ENCODE measurements at places on chromosomes 11 and 22. TPM values are rescaled to one million over a fixed set of nuclear protein-coding genes. Genes with fewer than 3 reads are reported as not detected.

DNA sequence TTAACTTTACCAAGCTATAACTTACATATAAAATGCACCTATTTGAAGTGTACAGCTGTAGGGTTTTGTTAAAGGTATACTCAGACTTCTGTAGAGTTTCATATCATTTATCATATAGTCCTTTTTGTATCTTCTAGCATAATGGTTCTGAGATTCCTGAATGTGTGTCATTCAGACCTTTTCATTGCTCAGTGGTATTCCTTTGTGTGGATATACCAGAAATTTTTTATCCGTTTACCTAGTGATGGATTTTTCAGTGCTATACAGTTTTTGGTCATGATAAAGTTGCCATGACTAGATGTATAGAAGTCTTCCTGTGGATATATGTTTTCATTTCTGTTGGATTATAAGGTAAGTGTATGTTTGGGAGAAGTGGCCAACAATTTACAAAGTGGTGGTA is 6.3 kb upstream of the PITPNB start:
- peaks cover 1% of the 10 kb centered on the region for H3K4me1 ChIP-seq
- no peaks in the 10 kb centered on the region for H3K27me3 ChIP-seq
- H3K27ac ChIP-seq, result no peak overlapping the region
- DNase-seq, result no peak
- no peak overlapping the region for H3K4me3 ChIP-seq
- peaks cover 4% of the 10 kb centered on the region for H3K36me3 ChIP-seq

DNA sequence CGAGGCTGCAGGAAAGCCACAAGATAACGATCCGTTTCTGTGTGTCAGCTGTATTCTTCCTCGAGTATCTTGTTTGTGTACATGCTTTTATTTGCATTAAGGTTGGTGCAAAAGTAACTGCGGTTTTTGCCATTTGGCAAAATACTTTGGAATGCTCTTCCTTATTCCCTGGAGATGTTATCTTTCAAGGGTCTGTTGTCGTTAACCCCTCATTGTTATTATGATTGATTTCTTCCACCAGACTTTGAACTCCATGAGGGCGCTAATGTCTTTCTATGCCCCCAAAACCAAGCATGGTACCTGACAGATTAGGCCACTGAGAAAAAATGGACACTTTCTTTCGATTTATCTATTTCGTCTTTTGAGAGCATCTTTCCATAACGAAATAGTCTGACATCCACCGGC is 563 bp upstream of the PSMA1 start:
- peak overlapping the region; percentile 74 for H3K4me3 ChIP-seq
- peak overlapping the region; percentile 81 for H3K27ac ChIP-seq
- H3K4me1 ChIP-seq, result peaks cover 14% of the 10 kb centered on the region
- no peak for DNase-seq

GRCh38 chr11:26473216-26474194 is 98.6 kb downstream of the MUC15 start:
- no peaks in the 10 kb centered on the region for H3K27me3 ChIP-seq
- H3K4me3 ChIP-seq, result no peak overlapping the region
- H3K4me1 ChIP-seq, result no peaks in the 10 kb centered on the region
- H3K27ac ChIP-seq, result no peak overlapping the region
- DNase-seq, result no peak

- H3K36me3 ChIP-seq, result no peaks in the 10 kb centered on the region
- no peak for DNase-seq
These were observed 48.4 kb upstream of the MICAL2 start for GRCh38 chr11:12061851-12062560.

- no peak for DNase-seq
- H3K27me3 ChIP-seq, result no peaks in the 10 kb centered on the region
- H3K27ac ChIP-seq, result no peak overlapping the region
- no peaks in the 10 kb centered on the region for H3K4me1 ChIP-seq
- no peaks in the 10 kb centered on the region for H3K36me3 ChIP-seq
These were observed 1431.7 kb downstream of the LRRC4C start for GRCh38 chr11:40027720-40028119.

- H3K27me3 ChIP-seq, result no peaks in the 10 kb centered on the region
- no peaks in the 10 kb centered on the region for H3K4me1 ChIP-seq
- no peak for DNase-seq
- H3K27ac ChIP-seq, result no peak overlapping the region
These were observed 66.9 kb downstream of the ALX4 start for GRCh38 chr11:44243086-44243485.

DNA sequence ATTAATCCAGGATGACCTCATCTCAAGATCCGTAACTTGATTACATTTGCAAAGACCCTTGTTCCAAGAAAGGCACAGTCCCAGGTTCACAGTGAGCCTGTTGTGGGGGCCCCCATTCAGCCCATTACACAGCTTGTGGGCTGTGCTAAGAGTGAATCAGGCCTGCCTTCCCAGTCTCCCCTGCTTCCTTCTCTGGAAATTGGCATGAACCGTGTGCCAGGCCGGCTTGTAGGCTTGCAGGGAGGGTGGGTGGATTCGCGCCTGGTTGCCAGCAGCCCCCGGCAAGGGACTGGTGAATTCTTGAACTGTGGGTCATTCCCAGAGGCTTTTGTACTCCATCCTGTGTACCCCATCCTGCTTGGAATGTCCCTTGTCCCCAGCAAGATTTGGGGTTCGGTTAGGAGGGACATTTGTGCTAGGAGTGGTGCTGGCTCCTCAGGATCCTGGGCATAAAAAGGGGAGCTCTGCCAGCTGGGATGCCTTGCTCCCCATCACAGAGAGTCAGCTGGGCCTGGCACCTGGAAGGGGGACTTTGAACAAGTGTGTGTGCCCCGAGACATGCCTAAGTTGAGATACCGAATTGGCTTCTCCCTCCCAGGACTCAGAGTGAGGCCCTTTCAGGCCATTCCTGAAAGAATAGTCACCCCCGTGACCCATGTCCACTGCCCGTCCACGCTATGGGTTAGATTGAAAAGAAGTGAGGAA is 818.2 kb downstream of the BRD1 start:
- H3K27ac ChIP-seq, result no peak overlapping the region
- no peaks in the 10 kb centered on the region for H3K36me3 ChIP-seq
- H3K4me1 ChIP-seq, result no peaks in the 10 kb centered on the region
- no peak overlapping the region for H3K4me3 ChIP-seq

- H3K27ac ChIP-seq, result no peak overlapping the region
- no peaks in the 10 kb centered on the region for H3K4me1 ChIP-seq
- H3K27me3 ChIP-seq, result no peaks in the 10 kb centered on the region
- H3K36me3 ChIP-seq, result no peaks in the 10 kb centered on the region
- H3K4me3 ChIP-seq, result no peak overlapping the region
These were observed 145.7 kb downstream of the SHANK2 start for GRCh38 chr11:71106671-71107070.

- H3K4me1 ChIP-seq, result no peaks in the 10 kb centered on the region
- no peaks in the 10 kb centered on the region for H3K36me3 ChIP-seq
- no peak overlapping the region for H3K27ac ChIP-seq
- no peak overlapping the region for H3K4me3 ChIP-seq
These were observed 24.8 kb upstream of the RCN1 start for GRCh38 chr11:32065865-32066629.

DNA sequence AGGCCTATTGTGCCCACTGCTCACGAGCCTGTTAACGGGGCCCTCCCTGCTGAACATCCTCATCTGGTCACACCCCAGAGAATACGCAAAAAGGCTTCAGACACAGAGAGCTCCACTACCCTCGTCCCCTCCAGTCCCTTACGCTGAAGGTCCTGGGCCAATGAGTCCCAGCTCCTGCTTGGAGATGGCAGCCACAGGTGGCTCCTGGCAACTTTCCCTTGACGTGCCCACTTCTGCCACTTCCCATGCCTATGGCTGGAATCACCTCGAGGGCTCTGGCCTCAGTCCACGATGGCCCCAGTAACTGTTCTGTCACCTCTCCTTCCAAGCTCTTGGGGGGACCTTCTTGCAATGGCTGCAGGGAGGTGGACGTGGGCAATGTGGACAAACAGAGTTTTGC is 12.7 kb downstream of the PHF21B start:
- no peaks in the 10 kb centered on the region for H3K36me3 ChIP-seq
- H3K4me1 ChIP-seq, result no peaks in the 10 kb centered on the region
- no peak overlapping the region for H3K4me3 ChIP-seq

Gene SERPING1
- not detected for total RNA-seq

Gene MYRF
- 0.49 TPM for total RNA-seq

Gene POU2AF3
- total RNA-seq, result not detected

Gene PKDREJ
- not detected for total RNA-seq

Gene BCL2L13
- total RNA-seq, result 10.0 TPM

Gene PANX2
- total RNA-seq, result 0.16 TPM

All from CD4-positive, alpha-beta T cell (primary cell).